ENCODE measurements at places on chromosomes 5 and 9.

DNA sequence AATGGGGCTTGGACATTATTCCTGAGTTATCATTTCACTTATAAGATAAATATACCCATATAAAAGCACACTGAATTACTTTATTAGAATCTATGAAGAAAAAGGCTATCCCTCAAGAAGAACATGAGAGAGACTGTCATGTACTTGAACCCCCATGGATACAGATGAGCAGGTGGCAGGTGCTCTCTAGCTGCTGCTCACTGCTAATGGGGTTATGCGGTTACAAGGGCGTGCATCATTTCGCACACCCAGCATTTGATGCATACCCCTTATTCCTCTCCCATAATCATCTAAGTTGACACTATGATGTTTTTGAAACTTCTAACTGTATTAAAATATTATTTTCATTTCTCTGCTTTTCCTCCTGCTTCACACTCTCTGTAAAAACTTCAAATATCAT lies 16.4 kb downstream of the ITK start:
- DNase-seq = no peak

DNA sequence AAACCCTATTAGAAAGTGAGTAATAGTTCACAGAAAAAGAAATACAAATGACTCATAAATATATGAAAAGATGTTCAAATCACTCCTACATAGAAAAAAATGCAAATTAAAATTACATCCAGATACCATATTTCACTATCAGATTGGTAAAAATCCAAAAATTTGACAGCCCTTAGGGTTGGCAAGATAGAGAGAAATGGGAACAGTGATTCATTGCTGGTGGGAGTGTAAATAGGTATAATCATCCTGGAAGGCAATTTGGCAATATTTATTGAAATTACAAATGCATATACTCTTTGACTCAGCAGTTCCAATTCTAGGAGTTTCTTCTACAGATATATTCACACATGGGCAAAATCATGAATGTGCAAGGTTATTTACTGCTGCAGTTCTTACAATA lies 273.5 kb downstream of the NR2F1-AS1 start:
- no peak for DNase-seq

GRCh38 chr5:40074826-40075225 lies 604.9 kb upstream of the PTGER4 start:
- no peak for DNase-seq

- no peak for DNase-seq
Measured at GRCh38 chr9:84686068-84686467, 16.5 kb downstream of the NTRK2 start.

DNA sequence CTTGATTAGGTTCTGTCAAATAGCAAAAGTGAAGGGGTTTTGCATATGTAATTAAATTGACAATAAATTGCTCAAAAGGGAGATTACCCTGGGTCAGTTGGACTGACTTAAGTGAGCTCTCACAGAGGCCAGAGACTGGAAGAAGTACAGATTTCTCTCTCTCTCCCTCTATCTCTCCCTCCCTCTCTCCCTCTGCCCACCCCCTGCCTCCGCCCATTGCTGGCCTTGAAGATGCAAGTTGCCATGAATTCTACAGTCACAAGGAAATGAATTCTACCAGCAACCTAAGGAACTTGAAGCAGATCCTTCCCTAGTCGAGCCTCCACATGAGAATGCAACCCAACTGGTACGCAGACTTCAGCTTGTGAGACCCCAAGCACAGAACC lies 119.2 kb downstream of the LPAR1 start:
- DNase-seq = no peak

Measured in eye (tissue), 1 donor.